BJ (cell line): ENCODE measurements at places on chromosomes 4 and X. TPM values are rescaled to one million over a fixed set of nuclear protein-coding genes. Genes with fewer than 3 reads are reported as not detected.

The GABRB1 gene
- not detected in 2 replicates for polyA plus RNA-seq

GRCh38 chr4:74117024-74117534 is 18.1 kb upstream of the CXCL2 start:
- peak; percentile 92 for DNase-seq

The CLNK gene
- not detected in 2 replicates for polyA plus RNA-seq

The CENPVL1 gene
- not detected in 2 replicates for polyA plus RNA-seq

GRCh38 chr4:84070289-84070688 is 428.8 kb downstream of the NKX6-1 start:
- no peak for DNase-seq
